ENCODE measurements at places on chromosomes 1 and 21. TPM values are rescaled to one million over a fixed set of nuclear protein-coding genes. Genes with fewer than 3 reads are reported as not detected.
A peak's percentile ranks its signal among the peaks of the same experiment; 100 is the strongest.

GRCh38 chr1:27806758-27807157, 23.8 kb upstream of the PPP1R8 start:
- ATAC-seq, result no peak

DNA sequence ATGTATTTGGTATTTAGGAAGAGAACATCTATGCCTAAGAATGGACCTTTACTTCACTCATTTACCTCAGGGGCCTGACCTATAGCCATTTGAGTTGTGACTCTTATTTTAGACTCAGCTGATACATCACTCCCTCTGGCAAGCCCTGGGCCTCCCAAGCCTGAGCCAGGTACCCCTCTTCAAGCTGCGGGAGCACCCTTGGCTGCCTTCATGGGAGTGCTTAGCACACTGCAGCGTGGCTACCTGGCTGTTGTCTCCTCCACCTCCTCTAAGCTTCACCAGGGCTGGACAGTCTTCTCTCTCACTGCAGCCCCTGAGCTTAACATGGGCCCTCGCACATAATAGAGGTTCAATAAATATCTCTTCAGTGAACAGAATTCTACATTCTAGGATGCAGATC, 23.5 kb upstream of the LHX4 start:
- ATAC-seq, result no peak

DNA sequence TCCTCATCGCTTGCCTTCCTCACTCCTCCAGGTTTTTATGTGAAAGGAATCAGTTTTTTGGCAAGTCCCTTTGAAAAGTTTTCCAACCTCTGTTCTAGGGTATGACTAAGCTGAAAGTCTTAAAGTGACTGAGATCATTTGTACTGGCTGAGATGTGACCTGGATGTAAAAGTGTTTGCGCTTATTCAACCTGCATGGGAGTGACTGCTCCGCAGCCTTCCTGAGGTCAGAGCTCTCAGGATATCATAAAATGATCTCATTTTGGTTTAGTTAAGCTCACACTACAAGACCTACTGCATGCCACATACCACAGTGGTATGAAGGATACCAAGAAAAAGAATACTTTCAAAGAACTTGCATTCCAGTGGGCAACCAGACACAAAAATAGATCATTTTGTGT, 29.8 kb upstream of the TADA1 start:
- no peak for ATAC-seq

- no peak for ATAC-seq
Measured at GRCh38 chr1:228434689-228435088, 18.0 kb upstream of the TRIM17 start.

- no peak for ATAC-seq
Measured at GRCh38 chr1:118981436-118981835, 6.7 kb downstream of the TBX15 start.

GRCh38 chr1:204162494-204163074, 3.6 kb downstream of the REN start:
- peak; percentile 82 for ATAC-seq

DNA sequence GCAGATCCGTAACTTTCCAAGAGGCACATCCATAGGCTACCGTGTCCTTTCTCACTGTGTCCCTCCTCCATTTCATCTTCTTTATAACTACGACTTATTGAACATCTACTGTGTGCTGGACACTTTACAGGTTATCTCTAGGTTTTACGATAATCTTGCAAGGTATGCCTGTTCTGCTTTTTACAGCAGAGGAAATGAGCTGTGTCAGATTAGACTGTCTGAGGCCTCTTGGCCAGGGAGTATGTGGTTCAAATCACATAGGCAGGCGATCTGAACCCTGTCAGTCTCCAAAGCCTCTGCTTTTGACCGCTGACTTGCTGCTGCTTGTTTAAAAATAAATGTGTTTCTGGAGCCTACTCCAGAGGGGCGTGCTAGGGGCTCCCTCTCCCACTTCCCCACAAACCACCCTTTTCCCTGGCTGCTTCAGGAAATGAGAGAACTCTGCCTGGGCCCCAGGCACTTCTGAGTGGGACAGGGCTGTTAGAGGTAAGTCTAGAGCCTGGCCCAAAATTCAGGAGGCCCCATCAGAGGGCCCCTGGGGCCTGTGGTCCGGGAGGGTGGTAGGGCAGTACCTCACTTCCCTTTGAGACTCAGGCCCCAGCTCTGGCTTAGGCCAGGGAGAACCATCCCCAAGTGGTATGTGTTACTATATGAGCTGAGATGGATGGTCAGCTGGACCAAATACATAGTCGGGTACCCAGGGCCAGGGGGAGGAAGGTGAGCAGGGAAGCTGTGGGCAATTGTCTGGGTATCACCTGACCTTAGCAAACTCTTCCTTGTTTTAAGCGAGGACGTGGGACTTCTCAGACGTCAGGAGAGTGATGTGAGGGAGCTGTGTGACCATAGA, 4.4 kb downstream of the PSEN2 start:
- no peak for ATAC-seq

DNA sequence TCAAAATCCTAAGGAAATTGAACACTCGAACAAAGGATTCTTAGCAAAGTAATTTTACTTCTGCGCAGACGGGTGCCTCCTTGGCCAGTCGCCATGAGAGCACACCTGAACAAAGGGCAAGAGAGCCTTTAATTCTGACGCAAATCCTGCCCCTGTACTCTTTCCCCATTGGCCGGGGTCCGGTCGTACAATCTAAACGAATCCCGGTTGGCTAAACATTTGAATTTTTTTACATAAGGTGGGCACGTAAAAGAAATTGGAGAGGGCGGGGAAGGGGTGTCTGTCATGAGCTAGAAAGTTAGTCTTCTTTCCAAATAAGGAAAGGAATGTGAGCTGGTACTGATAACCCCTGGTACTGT, 8.2 kb upstream of the IL22RA1 start:
- no peak for ATAC-seq

- ATAC-seq, result no peak
Measured at GRCh38 chr1:203000217-203000944, 6.8 kb upstream of the TMEM183A start.

- ATAC-seq, result peak; percentile 91
Measured at GRCh38 chr1:21251773-21252471, 38.3 kb downstream of the ECE1 start.

GRCh38 chr1:77888081-77888780, at the start of gene NEXN:
Gene NEXN (plus strand): TSS chr1:77888624. CDS start chr1:77916107, 27,483 bp downstream.
- peak; percentile 88 for ATAC-seq

- peak; percentile 0 for ATAC-seq
Measured at GRCh38 chr1:109283748-109284600, 1.0 kb upstream of the PSRC1 start.

GRCh38 chr1:207941665-207942064, 30.7 kb upstream of the CD34 start:
- ATAC-seq, result peak; percentile 94

GRCh38 chr1:56146449-56146848, 432.9 kb downstream of the PLPP3 start:
- ATAC-seq, result peak; percentile 83

DNA sequence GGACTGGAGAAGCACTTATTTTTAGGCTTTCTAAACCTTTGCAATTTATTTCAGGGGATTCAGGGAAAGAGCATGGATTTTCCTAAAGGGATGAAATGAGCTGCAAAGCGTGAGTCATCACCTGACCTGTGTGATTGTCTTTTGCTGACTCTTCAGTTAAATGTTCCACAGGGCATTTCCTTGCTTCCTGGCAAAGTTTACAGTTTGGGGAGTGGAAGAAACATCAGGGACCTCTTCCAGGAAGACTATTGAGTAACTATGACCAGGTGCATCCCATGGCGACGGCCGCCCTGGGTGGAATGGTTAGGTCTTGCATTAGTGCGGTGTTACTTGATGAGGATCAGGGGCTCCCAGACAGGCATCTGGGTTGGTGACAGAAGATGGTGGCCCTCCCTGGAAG, 79.5 kb upstream of the SIPA1L2 start:
- ATAC-seq, result no peak

DNA sequence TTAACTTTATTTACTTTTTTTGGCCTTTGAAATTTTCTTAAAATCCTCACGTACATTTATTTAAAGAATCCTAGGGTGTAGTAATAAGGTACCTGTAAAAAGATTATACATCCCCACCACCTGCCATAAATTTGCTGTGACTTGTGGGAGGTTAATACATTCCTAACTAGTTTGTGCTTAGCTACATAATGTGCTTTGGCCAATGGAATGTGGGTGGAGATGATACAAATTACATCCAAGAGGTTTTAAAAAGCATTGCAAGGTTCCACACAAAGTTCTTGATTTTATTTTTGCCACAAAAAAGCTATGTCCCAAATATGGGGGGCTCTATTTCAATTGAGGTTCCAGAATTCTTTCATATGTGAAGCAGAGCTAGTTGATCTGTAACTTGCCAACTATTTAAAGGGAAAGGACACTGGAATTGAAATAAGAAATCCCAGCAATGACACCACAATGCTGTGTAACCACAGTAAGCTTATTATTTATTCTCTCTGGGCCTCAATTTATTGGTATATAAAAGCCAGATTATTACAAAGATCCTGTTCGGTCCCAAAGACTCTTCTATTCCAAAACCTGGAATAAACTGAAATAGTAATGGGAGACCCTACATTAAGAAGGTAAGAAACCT, 15.7 kb downstream of the ASPM start:
- no peak for ATAC-seq

Gene ADORA3
- total RNA-seq, result 5.2 TPM

Gene YRDC
- total RNA-seq, result 13.9 TPM

Gene RGS16
- total RNA-seq, result 2.7 TPM

Gene OR2L3
- not detected for total RNA-seq

Gene IGSF3
- 8.5 TPM for total RNA-seq

Gene OR2L5
- not detected for total RNA-seq

All from gastroesophageal sphincter (tissue), 4 donors.